SK-MEL-5 (cell line): ENCODE measurements at places on chromosomes 12 and 14. TPM values are rescaled to one million over a fixed set of nuclear protein-coding genes. Genes with fewer than 3 reads are reported as not detected.

Gene CDCA3
- total RNA-seq = 47.1 and 52.3 TPM in 2 replicates

Gene CCDC38
- 0.16 TPM in 1 of 2 replicates, not detected in the other for total RNA-seq

Gene LHX5
- total RNA-seq = 0.03 TPM in 1 of 2 replicates, not detected in the other

Gene ERC1
- total RNA-seq = 14.3 and 14.4 TPM in 2 replicates

- no peak for DNase-seq
Observed at GRCh38 chr14:51067295-51067694, 27.6 kb downstream of the TRIM9 start.

- DNase-seq = no peak
Observed at GRCh38 chr12:121989276-121990113, 32.2 kb upstream of the BCL7A start.

- DNase-seq = peak; percentile 68
Observed at GRCh38 chr14:59347915-59348314, 117.3 kb downstream of the GPR135 start.

- no peak for DNase-seq
Observed at GRCh38 chr12:24913130-24913529, 35.8 kb downstream of the BCAT1 start.

DNA sequence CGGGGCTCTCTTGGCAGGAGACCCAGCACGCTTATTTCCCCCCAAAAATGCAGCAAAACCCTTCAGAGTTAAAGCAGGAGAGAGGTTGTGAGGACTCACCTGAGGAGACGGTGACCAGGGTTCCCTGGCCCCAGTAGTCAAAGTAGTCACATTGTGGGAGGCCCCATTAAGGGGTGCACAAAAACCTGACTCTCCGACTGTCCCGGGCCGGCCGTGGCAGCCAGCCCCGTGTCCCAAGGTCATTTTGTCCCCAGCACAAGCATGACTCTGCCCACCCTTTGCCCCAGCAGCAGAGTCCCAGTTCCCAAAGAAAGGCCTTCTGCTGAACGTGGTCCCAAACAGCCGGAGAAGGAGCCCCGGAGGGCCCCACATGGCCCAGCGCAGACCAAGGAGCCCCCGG, 337.7 kb downstream of the TMEM121 start:
- DNase-seq = no peak

DNA sequence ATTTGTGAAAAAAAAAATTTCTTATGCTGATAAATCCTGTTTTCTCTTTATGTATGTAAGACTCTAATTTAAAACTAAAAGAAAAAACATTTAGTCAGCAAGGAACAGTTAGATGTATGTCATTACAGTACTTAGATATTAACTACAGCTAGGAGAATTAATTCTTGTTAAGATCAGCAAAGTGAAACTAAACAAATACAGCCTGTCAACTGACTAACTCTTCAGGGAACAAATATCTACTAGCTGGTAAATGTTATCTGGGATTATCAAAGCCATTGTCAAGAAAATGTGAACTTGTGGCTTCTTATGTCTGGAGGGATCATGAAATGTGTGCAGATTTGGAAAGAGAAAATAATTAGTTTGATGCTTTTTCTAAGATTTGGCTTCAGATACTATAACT, 27.5 kb downstream of the MGAT4C start:
- no peak for DNase-seq

GRCh38 chr14:71739273-71739990, 192.8 kb upstream of the RGS6 start:
- no peak for DNase-seq

DNA sequence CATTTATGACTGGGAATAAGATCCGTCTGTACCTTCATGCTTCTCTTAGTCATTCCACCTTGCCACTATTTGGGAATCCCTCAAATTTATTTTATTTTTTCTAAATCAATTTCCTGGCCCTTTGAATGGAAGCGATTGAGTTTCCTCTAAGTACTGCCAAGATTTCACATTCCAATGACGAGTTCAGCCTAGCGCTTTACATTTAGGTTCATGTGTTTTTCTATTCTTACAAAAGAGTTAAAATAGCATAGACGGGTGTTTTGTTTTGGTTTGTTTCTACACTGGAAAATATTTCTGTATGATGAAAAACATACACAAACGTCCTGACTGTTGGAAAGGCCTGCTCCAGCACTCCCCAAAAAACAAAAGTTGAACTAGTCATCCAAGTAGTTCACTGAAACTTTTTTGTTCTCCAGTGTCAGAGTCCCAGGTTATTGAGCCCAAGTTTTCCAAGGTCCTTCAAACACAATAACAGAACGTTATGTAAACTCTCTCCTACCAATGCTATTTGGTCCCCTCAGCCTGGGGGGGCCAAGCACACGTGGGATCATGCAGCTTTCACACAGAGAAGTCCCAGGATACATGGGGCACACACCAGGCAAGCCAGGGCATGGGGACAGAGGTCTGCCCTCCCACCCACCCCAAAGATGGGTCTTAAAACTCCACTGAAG, 74.8 kb upstream of the FOXN3 start:
- DNase-seq = no peak

GRCh38 chr12:4137015-4137414, 136.5 kb upstream of the CCND2 start:
- DNase-seq = no peak

DNA sequence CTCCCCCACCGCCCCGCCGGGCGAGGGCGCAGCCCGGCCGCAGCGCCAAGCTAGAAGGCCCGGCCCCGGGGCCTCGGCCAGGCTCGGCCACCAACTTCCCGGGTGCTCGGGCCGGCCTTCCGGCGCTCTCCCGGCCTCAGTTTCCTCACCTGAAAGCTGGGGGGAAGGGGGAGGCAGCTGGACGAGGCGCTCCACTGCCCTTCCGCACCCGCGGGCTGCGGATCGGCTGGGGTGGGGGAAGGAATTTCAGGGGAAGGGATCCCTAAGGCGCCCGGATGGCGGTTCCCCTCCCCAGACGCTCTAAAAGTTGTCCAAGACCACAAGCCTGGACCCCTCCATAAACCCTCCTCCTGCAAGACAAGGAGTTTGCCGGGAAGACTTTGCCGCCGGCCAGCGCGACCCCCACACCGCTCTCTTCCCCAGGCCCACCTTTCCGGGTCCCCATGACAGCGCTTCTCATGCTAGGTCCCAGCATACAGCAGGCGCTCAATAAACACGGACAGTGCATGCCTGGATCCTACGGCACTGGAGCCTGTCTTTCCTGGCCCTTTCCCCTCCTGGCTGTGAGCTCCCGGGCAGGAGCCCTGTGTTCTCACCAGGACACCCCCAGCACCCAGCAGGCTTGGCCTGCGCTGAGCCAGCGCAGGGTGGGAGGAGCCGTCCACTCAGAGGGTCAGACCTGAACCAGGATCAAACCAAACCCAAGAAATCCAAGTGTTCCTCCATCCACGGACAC, 18.1 kb downstream of the BEGAIN start:
- DNase-seq = no peak

DNA sequence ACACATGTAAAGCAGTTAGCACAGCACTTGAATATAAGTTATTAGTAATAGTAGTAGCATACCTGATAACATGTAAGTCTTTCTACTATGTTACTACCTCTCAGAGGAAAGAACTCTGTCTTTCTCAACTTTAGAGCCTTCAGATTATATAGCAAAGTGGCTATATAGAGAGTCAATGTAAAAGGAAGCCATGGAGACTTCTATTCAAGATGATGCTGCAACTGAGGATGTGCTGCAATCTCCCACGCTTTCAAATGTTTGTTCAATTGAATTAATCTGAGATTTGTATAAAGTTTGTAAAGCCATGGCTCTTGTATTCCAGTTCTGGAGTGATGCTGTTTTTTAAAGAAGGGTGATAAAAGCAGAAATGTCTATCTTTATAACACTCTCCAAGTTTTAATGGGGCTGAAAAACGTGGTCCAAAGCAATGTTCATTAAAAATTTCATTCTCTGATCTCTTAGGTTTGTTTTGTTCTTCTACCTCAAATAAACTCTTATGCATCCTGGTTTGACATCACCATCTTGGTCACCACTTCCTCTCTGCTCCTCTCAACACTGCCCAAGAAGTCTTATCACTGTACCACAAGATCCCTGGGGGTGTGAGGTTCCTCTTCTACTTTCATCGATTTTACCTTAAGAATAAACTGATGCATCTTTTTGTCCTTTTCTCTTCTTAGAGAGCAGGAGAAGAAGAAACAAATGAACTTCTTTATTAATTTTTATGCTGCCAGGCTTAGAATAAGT, 40.6 kb downstream of the C12orf42 start:
- DNase-seq = no peak

GRCh38 chr12:104359216-104359615, 55.7 kb downstream of the EID3 start:
- no peak for DNase-seq

DNA sequence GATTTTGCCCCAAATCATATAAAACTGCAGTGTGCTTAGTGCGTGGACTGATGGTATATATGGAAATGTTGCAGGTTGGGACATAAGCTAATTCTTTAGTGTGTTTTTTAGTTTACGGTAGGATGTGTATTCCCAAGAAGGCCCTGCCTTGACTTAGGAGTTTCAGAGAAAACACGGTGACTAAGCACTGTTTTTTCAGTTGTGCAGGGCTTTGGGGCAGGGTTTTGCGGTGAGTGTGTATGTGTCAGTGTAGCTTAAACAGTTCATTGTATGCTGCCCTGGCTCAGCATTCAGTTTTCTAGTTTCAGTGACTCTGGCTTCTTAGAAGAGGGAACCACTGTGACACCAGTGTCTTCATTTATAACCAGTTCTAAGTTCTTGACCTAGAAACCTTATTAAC, 101.2 kb downstream of the AKAP6 start:
- DNase-seq = peak; percentile 71
